Activated naive CD4-positive, alpha-beta T cell treated with anti-CD3 and anti-CD28 coated beads, Interleukin-2, amount 50 U/mL, for 72 hours (primary cell): ENCODE measurements at places on chromosomes 1 and 21. TPM values are rescaled to one million over a fixed set of nuclear protein-coding genes. Genes with fewer than 3 reads are reported as not detected.

Gene FMO3
- total RNA-seq: not detected

Gene ARTN
- total RNA-seq: not detected

Gene AADACL3
- not detected for total RNA-seq

Gene SLC30A10
- total RNA-seq: not detected

Gene DIO1
- not detected for total RNA-seq
